ENCODE measurements at places on chromosomes 3 and 15.

- no peak for DNase-seq
Measured at GRCh38 chr3:70359711-70360110, 47.3 kb upstream of the MDFIC2 start.

DNA sequence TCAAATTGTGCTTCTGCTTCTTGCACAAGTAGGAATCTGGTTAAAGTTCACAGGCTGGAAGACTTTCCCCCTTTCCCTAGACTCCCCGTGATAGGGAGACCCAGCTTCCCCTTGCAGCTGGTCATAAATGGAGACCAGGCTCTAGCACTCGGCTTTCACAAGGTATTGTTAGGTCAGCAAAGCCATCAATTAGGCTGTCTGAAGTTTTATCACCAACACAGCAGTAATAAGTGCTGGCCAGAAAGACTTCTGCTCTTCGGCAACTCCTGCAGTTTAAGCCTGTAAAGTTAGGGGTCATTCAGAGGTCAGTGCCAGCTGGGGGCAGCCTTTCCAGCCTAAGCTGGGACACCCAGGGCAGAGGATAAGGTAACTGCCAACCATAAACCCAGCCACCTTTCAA, 203.4 kb downstream of the MEIS2 start:
- no peak for DNase-seq

- no peak for DNase-seq
Measured at GRCh38 chr15:51186181-51186705, 91.5 kb upstream of the TNFAIP8L3 start.

- DNase-seq: no peak
Measured at GRCh38 chr3:40718681-40719080, 193.9 kb downstream of the ZNF621 start.

DNA sequence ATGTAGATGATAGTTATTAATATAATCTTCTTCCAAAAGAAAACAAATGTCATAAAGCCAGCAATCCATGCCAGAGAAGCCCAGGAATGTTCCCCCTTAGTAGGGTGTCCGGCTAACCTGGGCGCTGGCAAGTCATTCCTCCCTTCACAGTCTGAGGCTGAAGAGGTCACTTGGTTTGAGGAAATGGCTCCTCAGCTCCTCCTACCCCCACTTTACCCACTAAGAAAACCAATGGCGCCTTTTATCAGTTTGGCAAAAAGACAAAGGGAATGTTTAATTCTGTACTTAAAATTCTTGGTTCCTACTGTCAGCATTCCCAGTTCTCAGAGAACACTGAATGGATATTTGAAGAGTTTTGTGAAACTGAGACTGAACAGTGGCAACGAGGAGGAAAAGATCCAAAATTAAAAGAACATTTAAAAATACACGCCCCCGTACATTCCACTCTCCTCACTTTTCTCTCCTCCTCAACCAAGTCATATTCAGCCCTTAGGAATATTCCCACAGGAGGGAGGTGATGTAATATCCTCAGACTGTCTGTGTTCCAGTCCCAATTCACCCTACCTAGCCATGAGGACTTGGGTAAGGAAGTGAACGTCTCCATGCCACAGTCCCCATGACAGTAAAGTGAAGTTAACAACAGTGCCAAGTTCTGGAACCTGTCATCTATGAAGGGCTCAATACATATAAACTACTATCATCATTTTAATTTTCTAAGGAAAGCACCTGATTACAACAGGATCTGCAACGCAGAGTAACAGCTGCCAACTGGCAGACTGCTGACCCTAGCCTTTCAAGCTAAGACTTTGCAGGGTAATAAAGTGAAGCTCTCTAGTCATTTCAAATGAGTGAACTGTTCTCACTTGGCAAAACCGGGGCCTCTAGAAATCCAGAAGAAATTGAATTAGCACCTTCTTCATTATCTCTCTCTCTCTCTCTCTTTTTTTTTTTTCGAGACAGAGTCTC, 234.5 kb upstream of the ICE2 start:
- DNase-seq: no peak

DNA sequence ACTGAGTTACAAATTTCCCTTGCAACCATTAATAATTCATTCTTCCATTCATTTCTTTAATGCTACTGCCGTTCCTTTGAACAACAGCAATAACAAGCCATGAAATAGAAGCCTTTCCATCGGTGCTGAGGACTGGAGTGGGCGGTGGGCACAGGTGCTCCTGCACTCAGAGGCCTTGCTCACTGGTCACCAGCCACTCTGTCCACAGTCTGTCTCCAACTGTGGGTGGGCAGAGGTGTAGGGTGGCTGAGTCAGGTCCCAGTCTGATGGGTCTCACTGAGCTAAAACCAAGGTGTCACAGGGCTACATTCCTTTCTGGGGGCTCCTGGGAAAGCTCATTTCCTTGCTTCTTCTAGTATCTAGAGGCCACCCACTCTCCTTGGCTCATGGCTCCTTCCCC, 6.3 kb upstream of the FAM3D start:
- no peak for DNase-seq

- DNase-seq: no peak
Measured at GRCh38 chr15:64349375-64349774, 6.6 kb downstream of the CSNK1G1 start.

- DNase-seq: peak; percentile 85
Measured at GRCh38 chr15:34810443-34811129, 15.2 kb upstream of the ACTC1 start.

DNA sequence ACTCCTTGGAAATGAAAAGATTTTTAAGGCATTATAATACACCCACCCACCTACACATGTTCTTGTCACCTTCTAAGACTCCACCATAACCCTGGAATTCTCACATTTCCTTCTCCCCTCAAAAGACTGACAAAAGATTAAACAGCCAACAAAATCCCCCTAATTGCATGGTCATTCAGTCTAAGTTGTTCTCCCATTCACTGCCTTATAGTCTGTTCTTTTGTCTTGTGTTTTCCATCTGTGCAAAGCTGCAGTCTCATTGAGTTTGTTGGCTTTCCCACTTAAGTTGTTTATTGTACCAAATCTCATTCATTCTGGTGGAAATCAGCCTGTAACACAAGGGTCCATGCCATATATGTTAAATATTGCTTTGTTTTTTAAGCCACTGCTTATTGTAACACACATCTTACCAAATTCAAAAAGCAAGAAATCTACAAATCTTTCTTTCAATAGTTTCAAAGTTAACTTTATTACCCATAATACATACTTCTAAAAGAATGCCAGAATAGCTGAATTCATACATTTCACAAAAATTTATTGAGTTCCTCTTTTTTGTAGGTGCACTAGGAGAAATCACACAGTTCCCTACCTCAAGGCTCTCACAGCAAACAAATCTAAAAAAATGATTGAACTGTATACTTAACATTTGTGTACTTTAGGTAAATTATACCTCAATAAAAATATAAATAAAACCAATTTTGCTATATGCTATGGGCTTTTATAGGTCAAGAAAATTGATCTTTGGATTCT, 2.4 kb upstream of the RCN2 start:
- no peak for DNase-seq

DNA sequence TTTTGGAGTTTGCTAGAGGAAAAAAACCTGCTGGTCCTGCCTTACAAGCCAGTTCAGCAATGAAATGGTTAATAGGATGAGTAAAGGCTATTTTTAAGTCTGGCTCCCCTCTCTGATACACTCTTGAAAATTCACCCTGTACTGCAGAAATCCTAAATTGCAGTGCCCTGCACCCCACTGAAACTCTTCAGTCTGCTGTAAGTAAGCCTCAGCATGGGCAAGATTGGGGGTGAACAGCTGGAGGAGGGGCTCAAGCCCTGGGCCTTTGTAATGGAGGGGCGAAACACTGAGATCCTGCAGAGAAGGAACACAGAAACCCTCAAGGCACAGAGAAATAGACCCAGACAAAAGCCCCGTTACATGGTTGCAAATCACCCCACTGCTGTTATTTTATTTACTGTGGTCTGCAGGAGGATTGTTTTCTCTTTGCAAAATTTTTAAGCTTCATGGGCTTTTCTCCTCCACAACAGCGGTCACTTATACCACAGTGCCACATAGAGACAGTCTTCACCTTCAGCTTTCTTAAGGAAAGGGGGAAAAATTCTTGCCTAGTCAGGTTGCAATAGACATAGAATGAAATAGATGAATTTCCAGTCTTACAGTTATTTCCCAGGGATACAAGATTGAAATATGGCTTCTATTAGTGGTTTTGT, 45.0 kb downstream of the SOX2 start:
- DNase-seq: no peak

DNA sequence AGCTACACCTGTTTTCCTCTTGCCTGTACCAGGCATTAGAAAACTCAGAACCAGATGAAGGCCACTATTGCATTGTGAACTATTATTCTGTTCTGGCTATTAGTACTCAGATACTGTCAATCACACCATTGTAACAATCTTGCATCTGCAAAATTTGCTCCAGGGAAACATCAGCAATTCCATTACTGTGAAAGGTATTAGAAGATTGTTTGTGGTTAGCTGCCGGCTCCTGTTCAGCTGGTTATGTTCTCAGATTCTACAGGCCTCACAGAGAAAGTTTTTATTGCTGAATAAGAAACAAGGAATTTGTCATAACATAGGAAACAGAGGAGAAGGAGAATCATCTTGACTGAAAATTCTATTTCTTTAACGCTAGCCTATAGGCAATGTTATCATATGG, 179.9 kb downstream of the PLOD2 start:
- peak; percentile 20 for DNase-seq

- DNase-seq: no peak
Measured at GRCh38 chr3:129536804-129537203, 6.2 kb upstream of the H1-8 start.

GRCh38 chr3:42730294-42730693, 27.7 kb upstream of the HHATL start:
- DNase-seq: no peak

DNA sequence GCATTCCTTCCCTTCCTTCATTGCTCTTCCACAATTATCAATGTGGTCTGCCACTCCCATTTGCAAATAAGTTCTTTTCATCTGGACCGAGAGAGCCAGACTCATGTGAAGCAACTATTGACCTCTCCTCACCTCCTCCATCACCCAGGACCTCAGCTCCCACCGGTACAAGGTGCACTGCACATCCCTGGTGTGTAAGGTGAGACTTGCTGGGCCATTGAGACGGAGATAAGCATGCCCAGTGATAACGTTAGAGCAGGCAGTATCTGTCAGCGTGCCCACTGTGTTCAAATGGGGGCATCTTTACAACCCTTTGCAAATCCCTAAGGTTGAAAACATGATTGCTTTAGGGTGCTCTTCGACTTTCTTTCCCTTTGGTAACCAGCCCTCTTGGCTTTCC, 154.8 kb downstream of the ADAMTS17 start:
- no peak for DNase-seq

DNA sequence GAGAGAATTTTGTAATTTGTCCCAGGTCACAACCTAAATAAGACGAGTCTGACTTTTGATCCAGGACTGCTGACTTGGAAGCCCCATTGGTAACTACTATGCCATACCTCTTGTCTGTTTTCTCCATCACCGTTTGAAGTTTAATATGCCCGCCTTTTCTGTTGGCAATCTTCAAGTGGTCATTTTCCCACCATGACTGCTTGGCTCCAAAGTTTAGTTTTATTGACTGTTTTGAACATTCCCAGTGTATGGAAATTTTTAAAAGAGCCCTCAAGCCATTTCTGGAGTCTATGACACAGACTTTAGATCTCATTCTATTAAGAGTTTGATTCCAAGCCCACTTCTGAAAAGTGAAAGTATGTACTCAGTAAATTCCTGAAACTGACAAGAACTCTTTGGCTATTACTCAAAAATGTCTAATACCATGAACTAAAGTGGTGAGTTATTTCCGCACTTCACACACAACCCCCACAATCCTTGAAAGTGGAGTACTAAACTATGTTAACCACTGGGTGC, 136.7 kb upstream of the ADAMTS9 start:
- peak; percentile 34 for DNase-seq

GRCh38 chr3:49649576-49649975, 24.6 kb upstream of the APEH start:
- no peak for DNase-seq

DNA sequence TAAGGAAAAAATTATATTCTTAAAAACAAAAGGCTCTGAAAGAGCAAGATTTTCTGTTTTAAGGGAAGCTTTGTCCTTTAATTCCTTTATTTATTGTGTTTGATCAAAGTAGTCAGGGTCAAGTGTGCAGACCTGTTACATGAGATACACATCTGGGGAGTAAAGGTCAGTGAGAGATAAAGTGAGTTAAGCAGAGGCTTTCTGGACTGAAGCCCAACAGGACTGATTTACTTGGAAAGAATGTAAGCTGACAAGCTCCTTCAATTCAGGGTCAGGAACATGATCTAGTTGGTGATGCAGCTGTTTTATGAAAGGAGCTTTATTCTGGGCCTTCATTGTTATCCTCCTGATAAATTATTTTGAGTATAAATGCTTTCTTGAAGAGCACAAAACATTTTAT, 20.7 kb upstream of the OTOL1 start:
- DNase-seq: no peak

GRCh38 chr3:166634091-166634746, 745.9 kb downstream of the ZBBX start:
- DNase-seq: no peak

DNA sequence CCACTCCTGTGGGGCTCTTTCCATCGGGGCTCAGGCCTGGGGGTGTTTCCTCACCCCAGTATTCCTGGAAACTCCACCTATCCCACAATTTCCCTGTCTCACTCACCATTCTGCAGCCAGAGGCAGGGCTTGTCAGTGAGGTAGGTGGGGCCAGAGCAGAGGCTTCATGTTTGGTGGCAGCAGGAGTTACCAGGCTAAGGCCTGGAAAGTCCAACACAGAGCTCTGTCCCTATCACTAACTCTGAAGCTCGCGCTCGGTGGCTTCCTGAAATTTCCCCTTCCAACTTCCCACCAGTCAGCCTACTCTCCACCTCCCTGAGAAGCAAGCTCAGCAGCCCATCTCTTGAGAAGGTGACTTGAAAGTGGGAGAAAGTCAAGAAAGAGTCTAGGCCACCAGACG, 44.2 kb downstream of the CDC25A start:
- DNase-seq: no peak

- no peak for DNase-seq
Measured at GRCh38 chr3:97658668-97659285, 105.8 kb upstream of the ARL6 start.

- no peak for DNase-seq
Measured at GRCh38 chr3:46383951-46384330, 13.2 kb downstream of the CCR5 start.

DNA sequence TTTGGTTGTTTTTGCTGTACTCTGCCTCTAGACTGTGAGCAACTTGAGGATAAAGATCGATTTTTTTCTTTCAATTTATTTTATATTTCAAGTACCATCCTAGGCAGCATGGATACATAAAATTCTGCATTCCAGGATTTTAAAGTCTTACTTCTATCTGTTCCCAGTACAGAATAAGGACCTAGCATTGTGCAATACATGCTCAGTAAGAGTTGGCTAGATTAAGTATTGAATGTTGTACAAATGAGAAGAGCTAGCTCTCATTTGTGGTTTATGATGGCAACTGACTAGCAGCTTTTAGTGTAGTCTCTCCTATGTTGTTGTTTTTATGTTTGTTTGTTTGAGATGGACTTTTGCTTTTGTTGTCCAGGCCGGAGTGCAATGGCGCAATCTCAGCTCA, 222.7 kb downstream of the TP63 start:
- no peak for DNase-seq

Data from fibroblast of skin of left biceps (primary cell).